ENCODE measurements at places on chromosomes 16 and 17. TPM values are rescaled to one million over a fixed set of nuclear protein-coding genes. Genes with fewer than 3 reads are reported as not detected.

- peak; percentile 92 for DNase-seq
Observed at GRCh38 chr17:8163978-8164814, 1.4 kb upstream of the VAMP2 start.

DNA sequence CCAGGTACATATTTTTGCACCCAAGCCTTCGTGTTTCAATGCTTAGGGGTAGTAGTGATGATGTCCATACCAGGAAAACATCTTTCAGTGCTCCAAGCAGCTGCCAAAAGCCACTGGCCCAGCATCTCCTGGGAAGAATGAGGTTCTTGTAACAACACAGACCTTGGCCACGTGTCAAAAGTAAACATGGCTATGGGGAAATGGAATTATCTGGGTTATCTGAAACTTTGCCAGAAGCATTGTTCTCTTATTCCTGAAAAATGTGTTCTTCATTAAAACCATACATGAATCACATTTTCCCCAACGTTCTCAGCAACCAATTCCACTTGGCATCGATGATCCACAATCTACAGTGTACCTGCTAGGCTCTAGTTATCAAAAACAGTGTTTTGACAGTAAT is 524.2 kb upstream of the EEF2KMT start:
- DNase-seq: no peak

DNA sequence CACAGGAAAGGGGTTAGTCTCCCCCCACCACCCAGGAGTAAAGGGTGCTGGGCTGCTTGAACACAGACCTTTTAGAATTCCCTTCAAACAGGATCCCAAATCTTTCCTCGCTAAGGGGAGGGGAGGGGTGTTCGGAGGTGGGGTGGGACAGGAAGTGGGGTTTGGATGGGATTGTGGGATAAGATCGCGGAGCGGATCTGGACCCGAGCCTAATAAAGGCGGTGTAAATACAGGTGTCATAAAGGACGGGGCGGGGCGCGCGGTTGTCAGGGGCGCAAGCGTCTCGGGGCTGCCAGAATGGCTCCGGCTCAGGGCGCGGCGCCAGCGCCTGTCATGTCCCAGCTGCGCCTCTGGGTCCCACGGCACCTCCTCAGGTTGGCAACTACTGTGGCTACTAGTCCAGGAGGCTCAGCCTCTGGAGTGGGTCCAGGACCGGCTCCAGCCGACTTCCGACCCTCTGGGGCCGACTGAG is 59.8 kb upstream of the FBXO47 start:
- peak; percentile 38 for DNase-seq

DNA sequence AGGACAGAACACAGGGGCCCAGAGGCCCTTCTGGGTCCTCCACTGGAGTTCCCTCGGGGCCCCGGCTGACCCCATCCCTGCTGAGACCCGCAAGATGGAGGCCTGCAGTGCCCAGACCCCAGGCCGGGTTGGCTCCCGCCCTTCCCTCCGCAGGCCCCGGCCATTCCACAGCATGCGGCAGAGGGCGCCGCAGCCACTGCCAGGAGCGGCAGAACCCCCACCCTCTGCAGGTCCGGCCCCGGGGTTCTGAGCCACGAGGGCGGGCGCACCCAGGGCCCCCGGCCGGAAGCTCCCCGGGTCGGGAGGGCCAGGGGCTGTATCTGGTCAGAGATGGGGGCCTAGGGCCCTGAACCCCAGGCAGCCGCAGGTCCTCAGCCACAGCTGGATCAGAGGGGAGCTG is 2.4 kb upstream of the PERCC1 start:
- DNase-seq: no peak

GRCh38 chr17:40915199-40915661 is 22.2 kb downstream of the KRT23 start:
- DNase-seq: no peak

- no peak for DNase-seq
Observed at GRCh38 chr17:1617620-1618174, 10.9 kb downstream of the SLC43A2 start.

- no peak for DNase-seq
Observed at GRCh38 chr17:72434991-72435618, 314.3 kb downstream of the SOX9 start.

DNA sequence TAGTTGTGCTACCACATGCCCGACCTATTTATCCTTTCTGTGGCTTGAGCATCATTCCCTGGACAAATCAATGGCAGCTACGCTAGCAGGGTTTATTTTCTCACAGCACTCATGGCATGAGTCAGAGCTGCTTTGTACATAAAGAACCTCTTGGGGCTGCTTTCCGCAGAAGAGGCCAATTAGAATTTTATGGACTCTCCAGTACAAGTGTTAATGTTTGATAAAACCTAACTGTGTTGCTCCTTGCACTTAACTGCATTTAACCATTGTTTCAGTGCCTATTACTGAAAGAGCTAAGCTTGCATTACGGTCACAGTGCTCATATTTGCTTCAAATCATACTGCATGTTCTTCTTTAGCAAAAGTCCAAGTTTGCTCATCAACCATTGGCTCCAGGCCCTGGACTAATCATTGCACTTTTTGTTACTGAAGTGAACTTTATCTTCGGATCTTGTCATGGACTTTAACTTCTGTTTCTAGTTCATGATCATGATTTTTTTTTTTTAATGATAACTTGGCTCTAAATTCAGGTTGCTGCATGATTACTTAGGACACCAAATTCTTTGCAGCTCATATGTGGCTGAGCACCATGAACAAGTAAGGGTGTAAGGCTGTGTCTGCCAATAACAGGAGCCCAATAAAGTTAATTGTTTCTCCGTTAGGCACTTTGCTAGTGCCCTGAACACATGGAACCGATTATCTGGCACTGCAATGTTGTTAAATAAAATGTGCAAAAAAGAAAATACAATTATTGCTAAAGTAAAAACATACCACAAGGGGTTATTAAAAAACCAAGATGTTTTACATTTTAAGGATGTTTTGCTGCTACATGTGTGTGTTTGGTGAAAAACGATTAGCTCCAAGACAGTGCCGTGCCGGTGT is 492.2 kb downstream of the KCNJ2 start:
- DNase-seq: peak; percentile 49

Gene TPSG1
- polyA plus RNA-seq: 0.86 TPM

Gene SOCS7
- polyA plus RNA-seq: 2.7 TPM

Gene STXBP4
- 4.5 TPM for polyA plus RNA-seq

Gene MYO15A
- 0.80 TPM for polyA plus RNA-seq

Measured in kidney (tissue), 22 donors.